ENCODE measurements at places on chromosomes 1 and 21.

DNA sequence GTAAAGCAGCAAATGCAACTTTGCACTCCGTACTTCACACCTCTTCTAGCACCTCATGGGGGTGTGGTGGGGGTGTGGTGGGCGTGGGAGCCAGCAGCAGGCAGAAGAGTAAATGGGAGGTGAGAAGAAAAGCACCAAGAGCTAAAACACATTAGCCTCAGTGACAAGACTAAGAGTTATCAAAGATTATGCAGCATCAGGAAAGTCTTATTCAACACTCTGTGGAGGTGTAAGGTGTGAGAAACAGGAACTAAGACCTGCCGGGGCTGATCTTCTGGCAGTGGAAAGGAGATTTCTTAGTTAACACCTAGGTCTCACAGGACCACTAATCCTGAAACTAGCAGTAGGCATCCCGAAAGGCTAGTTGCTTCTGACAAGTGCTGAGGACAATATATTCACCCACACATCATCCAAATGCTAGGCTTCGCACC is 9.9 kb downstream of the TGFBR3 start:
- no peak for DNase-seq

- DNase-seq = no peak
Measured at GRCh38 chr1:5962265-5963105, 29.7 kb downstream of the NPHP4 start.

DNA sequence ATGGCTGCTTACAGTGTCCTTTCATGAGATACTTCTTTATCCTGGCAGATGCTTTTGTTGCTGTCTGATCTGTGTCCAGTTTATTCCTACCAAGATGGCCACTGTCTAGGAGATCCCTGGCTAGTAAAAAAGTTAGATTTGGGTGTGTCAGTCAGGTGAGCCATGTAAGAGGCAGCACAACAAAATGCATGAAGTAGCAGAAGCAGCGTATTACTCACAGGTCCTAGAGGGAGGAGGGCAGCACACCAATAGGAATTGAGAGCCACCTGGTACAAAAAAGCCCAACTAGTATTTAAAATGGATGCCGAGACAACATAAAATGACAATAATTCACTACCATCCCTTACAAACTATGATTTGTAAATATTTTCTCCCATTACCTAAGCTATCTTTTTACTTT is 22.8 kb upstream of the ZNF697 start:
- no peak for DNase-seq

- DNase-seq = no peak
Measured at GRCh38 chr1:10189659-10190058, 20.7 kb upstream of the KIF1B start.

DNA sequence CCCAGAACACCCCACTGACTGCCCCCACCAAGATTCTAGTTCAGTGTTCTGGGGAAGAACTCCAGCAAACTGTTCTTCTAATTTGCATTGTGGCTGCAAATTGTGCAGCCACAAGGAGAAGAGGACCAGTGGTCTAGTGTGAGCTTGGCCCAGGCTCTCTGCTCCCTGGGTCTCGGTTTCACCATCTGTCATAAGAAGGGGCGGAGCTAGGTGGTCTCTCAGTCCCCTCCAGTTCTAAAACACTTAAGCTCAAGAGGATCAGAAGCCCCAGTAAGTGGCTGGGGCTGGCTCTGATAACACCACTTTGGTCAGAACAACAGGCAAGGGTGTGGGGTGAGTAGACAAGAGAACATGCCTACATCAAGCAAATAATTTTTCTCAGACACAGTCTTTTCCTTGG is 99.9 kb downstream of the BEND5 start:
- no peak for DNase-seq

DNA sequence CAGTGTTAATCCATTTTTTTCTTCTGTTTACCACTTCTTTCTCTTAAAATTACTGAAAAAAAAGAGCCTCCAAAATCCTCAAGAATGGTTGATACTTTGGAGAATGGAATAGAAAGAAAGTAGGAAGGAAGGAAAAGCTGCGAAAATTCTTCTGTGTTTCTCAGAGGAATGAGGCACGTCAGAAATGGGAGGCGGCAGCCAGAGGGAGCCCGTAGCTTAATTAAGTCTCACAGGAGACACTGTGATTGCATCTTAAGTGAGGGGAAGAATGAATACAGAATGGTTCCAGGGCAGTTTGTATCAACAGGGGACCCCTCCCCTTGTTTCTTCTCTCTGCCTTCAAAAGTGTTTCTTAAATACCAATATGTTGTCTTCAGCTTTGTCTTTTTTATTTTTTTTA is 1099.5 kb downstream of the PLA2G4A start:
- no peak for DNase-seq

DNA sequence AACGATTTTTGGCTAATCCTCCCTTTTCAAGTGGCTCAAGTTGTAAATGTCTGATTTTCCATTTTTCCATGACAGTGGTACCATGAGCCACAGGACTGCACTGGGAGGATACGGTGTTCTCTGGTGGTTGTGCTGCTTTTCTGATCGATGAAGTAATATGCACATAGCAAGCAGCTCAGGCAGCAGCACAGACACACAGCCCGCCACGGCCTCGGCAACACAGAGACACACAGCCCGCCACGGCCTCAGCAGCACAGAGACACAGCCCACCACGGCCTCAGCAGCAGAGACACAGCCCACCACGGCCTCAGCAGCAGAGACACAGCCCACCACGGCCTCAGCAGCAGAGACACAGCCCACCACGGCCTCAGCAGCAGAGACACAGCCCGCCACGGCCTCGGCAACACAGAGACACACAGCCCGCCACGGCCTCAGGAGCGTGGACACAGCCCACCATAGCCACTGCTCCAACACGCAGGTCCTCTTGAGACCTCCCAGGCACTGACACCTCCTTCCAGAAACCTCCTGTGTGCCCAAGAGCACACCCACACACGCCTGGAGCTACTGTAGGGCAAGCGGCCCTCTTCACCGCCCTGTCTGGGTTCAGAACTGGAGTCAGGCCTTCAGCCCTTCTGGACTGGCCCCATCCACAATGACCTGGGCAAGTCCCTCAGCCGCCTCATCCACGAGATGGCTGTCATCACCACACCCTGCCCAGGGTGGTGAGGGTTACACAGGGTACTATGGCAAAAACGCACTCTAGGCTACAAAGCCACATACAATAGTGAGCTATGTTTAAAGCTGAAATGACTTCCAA is 10.4 kb downstream of the PTTG1IP start:
- DNase-seq = no peak

GRCh38 chr1:184932319-184932718 is 42.0 kb downstream of the NIBAN1 start:
- DNase-seq = no peak

GRCh38 chr1:172999349-172999748 is 51.4 kb downstream of the TNFSF18 start:
- no peak for DNase-seq

GRCh38 chr1:6899621-6900020 is 114.4 kb downstream of the CAMTA1 start:
- no peak for DNase-seq

GRCh38 chr1:2561446-2561845 is 5.3 kb downstream of the TNFRSF14 start:
- no peak for DNase-seq

DNA sequence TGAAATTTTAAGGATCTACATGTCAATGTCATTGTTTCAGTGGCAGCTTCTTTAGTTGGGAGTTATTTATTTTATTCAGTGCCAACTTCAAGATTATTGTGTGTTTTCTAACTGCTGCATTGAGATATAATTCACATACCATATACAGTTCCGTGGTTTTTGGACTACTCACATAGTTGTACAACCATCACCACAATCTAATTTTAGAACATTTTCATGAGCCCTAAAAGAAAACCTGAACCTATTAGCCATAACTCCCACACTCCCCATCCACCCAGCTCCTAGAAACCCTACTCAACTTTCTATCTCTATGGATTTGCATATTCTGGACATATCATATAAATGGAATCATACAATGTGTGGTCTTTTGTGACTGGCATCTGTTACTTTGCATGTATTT is 220.0 kb downstream of the LRRC40 start:
- no peak for DNase-seq

DNA sequence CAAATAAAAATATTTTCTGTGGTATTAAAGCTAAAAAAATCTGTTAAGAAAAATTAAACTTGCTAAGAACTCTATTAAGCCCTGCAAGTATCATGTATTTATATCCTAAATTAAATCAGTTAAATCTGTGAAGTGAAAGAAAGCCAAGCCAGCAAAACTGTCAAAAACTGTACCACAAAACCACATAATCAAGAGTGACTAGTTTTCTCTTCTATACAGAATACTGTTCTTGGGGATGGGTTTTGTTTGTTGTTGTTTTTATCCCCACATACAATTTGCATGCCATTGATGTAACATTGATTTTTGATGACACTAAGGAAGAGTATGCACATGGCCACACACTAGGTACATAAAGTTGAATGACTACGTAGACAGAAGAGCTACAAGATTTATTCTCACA is 20.4 kb downstream of the DPH5 start:
- no peak for DNase-seq

DNA sequence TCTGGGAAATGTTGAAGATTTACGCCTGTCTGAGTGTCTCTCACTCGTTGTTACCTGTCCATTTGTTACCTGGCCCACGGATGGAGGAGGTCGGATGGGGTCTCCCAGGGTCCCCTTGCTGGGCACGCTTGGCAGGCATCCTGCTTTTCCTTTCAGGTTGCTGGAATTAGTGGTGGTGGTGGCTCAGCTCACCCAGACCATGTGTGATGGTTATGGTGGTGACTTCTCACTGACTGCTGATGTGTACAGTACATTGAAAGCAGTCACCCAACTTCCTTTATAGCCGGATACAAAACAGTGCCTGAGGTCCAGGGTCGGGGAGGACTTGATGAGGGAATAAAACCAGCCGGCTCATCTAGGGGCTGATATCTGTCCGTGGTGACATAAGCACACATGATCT is 19.5 kb downstream of the MAPKAPK2 start:
- DNase-seq = no peak

DNA sequence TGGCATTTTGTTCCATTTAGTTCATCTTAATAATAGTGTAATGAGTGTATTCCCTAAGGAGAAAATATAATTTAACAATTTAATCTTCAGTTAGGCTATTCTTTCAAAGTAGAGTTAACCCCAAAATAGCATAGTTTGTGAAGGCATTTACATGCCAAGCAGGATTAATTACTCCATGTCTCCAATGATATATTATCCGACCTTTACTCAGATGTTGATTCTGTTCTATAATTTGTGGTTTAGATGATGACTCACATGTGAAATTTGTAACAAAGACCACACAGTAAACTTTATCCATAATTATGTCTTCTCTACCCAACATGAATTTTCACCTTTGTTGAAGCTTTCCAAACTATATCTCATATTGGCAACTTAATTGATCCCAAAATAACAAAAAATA is 2065.2 kb downstream of the MRPL39 start:
- no peak for DNase-seq

Measured in Caki2 (cell line).